ENCODE measurements at places on chromosomes 12 and 14. TPM values are rescaled to one million over a fixed set of nuclear protein-coding genes. Genes with fewer than 3 reads are reported as not detected.

The FAM186B gene
- 0.85 TPM for total RNA-seq

The CFAP54 gene
- 6.6 TPM for total RNA-seq

The GLT8D2 gene
- total RNA-seq = 7.7 TPM

The PZP gene
- total RNA-seq = 0.31 TPM
